ENCODE measurements at places on chromosomes 12 and 14.

DNA sequence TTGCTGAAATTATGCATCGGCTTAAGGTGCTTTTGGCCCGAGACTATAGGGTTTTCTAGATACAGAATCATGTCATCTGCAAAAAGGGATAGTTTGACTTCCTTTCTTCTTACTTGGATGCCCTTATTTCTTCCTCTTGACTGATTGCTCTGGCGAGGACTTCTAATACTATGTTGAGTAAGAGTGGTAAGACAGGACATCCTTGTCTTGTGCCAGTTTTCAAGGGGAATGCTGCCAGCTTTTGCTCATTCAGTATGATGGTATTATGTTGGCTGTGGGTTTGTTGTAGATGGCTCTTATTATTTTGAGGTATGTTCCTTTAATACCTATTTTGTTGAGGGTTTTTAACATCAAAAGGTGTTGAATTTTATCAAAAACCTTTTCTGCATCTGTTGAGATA is 8.3 kb downstream of the BMAL2 start:
- no peak for DNase-seq

- no peak for DNase-seq
These were observed 38.0 kb downstream of the LGR5 start for GRCh38 chr12:71477609-71478008.

GRCh38 chr14:102452302-102452701 is 57.3 kb downstream of the ANKRD9 start:
- no peak for DNase-seq

DNA sequence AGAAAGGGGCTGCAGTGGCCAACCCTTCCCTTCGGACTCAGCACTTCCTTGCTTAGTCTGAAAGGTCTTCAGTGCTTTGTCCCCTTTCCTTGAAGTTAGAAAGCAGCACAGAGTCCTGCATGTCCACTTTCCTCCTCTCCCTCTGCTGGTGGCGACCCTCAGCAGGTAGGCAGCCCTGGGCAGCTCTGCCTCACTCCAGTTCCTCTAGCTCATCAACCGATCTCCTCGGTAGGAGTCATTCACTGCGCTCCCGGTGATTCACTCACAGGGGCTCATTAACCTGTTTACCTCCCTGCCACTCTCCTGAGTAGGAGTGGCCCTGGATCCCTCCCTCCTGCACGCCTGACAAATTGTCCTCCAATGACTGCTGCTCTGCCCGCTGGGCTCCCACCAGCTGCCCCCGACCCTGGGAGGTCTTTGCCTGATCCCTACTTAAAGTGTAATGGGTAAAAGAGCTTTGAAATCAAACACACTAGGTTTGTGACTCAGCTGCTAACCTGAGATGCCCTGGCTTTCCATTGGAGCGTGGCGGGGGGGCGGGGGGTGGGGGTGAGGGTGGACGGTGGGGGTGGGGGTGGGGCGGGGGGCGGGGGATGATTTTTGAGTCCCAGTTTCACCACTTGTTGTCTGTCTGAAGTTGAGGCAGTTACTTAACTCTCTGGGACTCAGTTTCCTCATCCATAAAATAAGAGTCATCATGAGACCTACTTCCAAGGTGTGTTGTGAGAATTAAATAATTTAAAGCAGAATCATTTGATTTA is 4.2 kb downstream of the SCNN1A start:
- DNase-seq: no peak

GRCh38 chr14:56998728-56999127 is 188.4 kb upstream of the OTX2 start:
- DNase-seq: no peak

GRCh38 chr12:121579190-121579791 is 1.5 kb downstream of the KDM2B start:
- no peak for DNase-seq

DNA sequence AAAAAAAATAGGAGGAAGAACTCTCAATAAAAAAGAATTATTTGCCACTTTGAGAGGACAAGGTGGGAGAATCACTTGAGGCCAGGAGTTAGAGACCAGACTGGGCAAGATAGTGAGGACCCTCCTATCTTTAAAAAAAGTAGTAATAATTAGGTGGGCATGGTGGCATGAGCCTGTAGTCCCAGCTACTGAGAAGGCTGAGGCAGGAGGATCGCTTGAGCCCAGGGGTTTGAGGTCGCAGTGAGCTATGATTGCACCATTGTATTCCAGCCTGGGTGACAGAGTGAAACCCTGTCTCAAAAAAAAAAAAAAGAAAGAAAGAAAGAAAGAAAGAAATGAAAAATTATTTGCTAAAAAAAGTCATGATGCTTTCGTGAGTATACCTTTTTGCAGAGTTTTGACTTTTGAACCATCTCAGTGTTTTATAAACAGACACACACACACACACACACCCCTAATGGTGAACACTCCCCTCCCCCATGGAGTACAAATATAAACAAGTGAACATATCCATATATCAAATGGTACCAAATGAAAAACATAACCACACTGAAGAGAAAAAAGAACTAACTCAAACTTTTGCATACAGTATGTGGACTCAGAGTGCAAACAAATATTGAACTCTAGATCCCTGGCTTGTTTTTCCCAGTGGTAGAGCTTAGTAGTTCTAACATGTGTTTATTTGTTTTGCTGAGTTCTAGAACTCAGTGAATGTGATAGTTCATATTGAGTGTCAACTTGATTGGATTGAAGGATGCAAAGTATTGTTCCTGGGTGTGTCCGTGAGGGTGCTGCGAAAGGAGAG is 27.7 kb upstream of the DNM1L start:
- no peak for DNase-seq

DNA sequence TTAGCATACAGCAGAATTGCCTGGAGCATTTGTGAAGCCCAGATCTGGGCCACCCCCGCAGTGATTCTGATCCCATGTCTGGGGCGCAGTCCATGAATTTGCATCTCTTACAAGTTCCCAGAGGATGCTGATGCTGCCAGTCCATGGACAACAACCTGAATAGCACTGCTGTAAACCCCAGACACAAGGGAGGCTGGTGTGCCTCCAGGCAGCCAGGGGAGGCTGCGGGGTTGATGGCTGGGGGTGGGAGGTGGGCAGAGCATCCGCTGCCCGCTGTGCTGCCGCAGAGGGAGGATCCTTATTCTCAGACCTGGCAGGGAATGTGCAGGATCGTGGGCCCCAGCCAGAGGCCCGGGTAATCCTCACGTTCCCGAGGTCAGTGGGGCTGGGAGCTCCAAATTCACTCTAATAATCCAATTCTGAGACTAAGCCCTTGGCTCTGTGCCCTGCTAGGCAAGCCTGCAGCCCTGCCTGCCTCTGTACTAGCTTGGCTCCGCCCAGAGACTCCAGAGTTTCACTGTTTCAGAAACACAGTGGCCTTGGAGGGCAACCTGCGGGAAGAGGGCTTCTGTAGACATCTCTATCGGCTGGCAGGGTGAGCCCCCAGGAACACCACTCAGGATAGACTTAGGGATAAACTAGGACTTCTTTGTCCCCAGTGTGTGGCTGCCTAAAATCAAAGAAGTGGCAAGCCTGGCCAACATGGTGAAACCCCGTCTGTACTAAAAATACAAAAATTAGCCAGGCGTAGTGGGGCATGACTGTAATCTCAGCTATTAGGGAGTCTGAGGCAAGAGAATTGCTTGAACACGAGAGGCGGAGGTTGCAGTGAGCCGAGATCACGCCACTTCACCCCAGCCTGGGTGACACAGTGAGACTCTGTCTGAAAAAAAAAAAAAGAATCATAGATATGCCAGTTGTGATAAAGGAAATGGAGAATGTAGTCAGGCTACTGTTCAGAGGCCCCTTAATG is 17.8 kb upstream of the MLEC start:
- DNase-seq: no peak

GRCh38 chr12:10381928-10382628 is 7.8 kb downstream of the KLRK1 start:
- DNase-seq: no peak

DNA sequence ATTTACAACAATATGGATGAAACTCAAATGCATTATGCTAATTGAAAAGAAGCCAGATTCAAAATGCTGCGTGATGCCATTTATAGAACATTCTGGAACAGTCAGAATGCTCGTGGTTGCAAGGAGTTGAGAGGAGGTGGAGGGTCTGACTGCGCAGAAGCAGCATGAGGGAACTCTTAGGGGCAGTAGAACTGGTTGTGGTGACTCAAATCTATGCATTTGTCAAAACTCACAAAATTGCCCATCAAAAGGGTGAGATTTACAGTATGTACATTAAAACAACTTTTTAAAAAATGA is 113.7 kb upstream of the PDZRN4 start:
- no peak for DNase-seq

- no peak for DNase-seq
These were observed 8.7 kb downstream of the HOMEZ start for GRCh38 chr14:23277189-23277588.

- no peak for DNase-seq
These were observed 132.2 kb upstream of the HIF1A start for GRCh38 chr14:61563162-61563511.

GRCh38 chr12:54060975-54061778 is 7.5 kb downstream of the HOXC4 start:
- DNase-seq: no peak

All from activated CD4-positive, alpha-beta T cell treated with anti-CD3 and anti-CD28 coated beads for 24 hours (primary cell).